Activated effector memory CD4-positive, alpha-beta T cell treated with anti-CD3 and anti-CD28 coated beads, Interleukin-2, amount 50 U/mL, for 16 hours (primary cell): ENCODE measurements at places on chromosomes 16 and 17.
A peak's percentile ranks its signal among the peaks of the same experiment; 100 is the strongest.

- DNase-seq, result no peak
These were observed 129.3 kb upstream of the AXIN2 start for GRCh38 chr17:65690626-65691310.

- no peak for DNase-seq
These were observed 44.2 kb downstream of the PEMT start for GRCh38 chr17:17547210-17547764.

GRCh38 chr16:13510425-13511151 is 409.4 kb upstream of the ERCC4 start:
- DNase-seq, result no peak

GRCh38 chr16:56931271-56931891 is 561 bp upstream of the HERPUD1 start:
- no peak for DNase-seq

- no peak for DNase-seq
These were observed 9.1 kb upstream of the MED9 start for GRCh38 chr17:17467720-17468119.

- no peak for DNase-seq
These were observed 8.2 kb upstream of the MMP2 start for GRCh38 chr16:55470533-55471371.

DNA sequence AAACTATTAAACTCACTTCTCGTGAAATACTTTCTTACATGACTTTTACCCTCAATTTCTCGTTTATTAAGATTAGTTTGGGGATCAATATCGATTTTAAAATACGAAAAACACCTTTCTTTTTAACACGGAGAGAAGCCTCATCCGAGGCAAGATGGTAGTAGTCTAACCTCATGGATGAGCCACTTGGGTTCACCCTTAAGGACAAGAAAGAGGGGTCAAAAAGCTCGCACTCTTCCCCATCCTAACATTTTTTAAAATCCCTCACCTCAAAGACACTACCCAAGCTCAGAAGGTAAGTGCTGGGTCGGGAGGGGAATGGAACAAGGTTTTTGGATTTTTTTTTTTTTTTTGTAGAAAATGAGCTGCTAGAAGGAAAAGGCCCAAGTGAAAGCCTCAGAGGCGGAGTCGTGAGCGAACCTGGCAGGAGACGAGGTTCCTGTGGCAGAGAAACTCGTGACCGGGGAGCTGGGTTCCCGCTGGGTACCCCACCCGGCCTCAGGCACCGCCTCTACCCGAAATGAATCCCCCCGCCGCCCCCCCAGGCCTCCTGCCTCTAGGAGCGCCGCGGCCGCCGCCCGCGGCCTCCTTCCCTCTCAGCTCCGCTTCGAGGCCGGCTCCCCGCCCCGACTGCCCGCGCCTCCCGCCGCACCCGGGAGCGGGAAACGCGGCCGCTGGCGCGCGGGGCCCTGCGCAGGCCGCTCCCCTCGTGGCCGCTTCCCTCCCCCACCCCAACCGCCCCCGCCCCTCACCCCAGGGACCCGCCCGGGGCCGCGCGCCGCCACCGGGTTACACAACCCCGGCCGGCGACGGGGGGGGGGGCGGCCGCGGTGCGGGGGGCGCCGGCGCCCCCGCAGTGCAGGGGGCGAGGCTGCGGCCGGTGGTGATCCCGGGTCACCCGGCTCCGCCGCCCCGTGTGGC is 1.6 kb downstream of the NUFIP2 start:
- DNase-seq, result peak; percentile 84
